NCI-H345 (cell line): ENCODE measurements at places on chromosomes 1 and 21.
A peak's percentile ranks its signal among the peaks of the same experiment; 100 is the strongest.

- DNase-seq = no peak
Observed at GRCh38 chr1:83709662-83710061, 289.3 kb downstream of the TTLL7 start.

- no peak for DNase-seq
Observed at GRCh38 chr1:89705901-89706699, 73.2 kb downstream of the LRRC8C start.

GRCh38 chr1:4397196-4397595 lies 257.2 kb upstream of the AJAP1 start:
- DNase-seq = peak; percentile 92

DNA sequence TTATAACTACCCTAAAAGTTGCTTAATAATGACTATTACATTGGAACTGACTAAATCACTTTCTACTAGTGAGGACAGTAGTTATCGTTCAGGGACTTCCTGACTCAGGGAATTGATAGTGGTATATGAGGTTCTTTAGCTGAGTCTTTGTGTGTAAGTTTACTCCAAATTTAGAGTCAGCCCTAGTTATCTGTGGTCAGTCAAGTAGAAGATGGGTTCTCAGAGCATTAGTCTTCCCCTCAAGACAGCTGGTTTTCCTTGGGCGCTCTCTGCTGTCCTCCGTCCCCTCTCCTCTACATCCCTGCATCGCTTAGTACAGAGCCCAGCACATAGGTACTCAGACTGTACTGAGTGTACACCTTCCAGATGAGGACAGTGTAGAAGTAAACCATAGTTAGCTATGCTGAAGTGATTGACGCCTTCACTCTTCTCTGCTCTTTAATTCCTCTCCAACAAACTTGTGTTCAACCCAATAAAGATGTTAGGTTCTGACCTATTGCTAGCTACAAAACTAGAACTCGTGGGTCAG lies 116.5 kb downstream of the C1orf21 start:
- no peak for DNase-seq

DNA sequence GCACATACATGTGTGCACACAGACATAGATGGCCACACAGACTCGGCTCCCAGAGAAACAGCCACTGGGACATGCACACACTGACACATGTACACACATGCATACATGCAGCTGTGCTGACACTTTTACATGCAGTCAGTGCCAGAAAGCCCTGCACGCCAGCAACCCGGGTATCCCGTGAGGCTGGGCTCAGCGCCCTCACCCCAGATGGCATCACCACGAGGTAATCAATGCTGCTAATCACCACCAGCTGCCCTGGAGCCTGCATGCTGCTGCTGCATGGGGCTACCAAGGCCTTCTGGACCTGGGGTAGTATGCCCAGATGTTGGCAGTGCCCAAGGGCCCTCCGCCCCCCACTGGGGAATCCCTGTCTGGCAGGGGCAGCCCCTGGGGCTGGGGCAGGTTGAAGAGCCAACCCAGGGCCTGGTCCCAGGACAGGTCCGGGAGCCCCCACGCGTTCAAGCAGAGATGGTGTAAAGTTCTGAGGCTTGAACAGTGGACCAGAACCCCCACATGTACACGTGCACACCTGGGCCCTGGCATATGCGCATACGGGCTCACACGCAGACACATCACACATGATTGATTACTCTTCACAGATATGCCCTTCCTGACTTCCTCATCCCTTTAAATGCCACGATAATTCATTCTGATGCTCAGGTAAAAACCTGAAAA lies 2.7 kb upstream of the COL16A1 start:
- no peak for DNase-seq

- DNase-seq = no peak
Observed at GRCh38 chr21:24197132-24197643, 1410.1 kb downstream of the MRPL39 start.

DNA sequence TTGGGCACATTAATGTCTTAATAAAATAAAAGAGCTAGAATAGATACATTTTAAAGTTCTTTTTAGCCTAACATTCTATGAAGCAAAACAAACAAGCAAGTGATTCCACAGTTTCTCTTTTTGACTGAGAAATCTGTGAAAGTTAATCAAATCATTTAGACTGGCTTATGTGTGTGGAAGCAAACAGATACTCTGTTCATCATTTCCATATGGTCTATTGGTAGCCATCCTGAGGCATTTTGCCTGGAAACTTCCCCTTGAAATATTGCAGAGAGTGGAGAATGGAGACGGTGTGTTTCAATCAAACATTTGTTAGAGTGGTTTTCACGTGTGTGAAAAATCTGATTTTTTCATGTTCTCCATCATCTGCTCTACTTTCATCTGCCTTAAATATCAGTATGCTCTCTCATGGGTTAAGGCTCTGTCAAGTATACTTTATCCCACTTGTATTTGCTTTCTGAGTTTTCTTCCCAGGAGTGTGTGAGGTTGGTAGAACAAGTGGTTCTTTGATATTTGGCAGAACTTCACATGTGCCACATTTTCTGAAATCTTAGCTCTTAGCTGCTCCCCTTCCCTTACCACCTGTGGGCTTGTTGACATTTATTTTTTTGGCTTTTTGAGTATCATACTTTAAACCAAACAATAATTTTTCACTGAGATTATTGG lies 139.1 kb upstream of the PTGFR start:
- no peak for DNase-seq

GRCh38 chr21:33305344-33305671 lies 19.5 kb upstream of the IFNAR1 start:
- no peak for DNase-seq

DNA sequence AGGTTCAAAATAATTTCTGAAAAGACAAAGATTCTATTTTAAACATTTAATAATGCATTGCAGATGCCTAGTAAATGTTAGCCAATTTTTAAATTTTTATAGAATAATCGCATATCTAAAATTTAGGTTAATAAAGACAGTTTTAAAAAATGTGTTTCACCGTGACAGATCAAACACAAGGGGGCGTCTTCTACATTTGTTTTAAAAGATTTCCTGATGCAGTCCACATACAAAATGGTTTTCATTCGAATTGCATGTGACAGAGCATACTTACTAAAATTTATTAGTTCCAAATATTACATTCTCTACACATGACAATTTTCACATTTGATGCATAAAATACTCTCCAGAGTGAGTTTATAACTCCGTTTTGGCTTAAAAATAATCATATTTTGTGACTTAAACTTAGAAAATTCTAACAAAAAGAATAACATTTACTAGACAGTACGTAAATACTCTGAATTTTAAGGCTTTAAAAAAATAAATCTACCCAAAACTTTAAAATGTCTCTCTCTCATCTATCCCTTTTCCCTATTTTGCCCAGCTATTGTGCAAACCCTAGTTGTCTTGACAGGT lies 75.5 kb downstream of the ADAMTS1 start:
- DNase-seq = no peak

DNA sequence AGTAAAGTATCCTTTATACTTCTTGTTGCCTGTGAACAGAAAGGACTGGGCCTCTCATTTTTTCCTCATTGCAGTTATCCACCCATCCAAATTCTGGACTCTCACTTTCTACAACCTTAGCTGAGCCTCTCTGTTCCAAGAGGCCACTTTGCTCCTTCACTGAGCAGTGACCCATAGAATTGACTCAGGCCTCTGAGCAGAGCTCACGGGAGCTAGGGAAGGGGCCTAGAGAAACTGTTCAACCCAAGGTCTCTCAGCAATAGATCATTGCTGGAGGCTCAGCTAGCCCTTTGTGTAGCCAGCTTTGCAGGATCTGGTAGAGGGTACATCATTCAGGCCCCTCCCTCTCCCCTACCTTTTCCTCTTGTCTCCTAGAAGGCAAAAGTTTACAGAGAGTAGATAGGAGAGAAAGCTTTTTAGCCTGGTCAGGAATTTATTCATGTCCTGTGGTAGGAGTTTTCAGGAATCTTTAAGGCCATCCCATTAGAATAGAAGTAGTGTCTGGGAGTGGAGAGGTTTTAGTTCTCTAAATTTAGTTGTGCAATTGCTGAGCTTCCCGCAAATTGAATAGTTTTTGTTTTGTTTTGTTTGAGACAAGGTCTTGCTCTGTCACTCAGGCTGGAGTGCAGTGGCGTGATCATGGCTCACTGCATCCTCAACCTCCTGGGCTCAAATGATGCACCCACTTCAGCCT lies 6.7 kb downstream of the INTS3 start:
- no peak for DNase-seq

DNA sequence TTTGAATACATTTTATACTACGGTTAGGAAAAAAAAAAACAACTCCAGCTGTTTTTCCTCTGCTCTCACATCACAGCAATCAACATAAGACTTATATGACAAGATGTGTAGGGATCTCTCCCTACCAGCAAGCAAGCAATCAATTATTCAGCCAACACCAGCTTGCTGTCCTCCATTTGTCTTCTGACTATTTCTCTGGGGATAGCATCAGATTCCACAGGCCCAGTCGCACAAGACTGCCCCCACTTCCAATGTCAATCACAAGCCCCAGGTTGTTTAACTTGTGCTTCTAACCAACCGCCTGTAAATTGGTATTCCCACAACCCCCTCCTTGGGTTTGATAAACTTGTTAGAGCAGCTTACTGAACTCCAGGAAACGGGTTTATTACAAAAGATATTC lies 873.1 kb upstream of the TMPRSS15 start:
- DNase-seq = no peak

- no peak for DNase-seq
Observed at GRCh38 chr1:234918961-234919761, 209.5 kb downstream of the TOMM20 start.

DNA sequence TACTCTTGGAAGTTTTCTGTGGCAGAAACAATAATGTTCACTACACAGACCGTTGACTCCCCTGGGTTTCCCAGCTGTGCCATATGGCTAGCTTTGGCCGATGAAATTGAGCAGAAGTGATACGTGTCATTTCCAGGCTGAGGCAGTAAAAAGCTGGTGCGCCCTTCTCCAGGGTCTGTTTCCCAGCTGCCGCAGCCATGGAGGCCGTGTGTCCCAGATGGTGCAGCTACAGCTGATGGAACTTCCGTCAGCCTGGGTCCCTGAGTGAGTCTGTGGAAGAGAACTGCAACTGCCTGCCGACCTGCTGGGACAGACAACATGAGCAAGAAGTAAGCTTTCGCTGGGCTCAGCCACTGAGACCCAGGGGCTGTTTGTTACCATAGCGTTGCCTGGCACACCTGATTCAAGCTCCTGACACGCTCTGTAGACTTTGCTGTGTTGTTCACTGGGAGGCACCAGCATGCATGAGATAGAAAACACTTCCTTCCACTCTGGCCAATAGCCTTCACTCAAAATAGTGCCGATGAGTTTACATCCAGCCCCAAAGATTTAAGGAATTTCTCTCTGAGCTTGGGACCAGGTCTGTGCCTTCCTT lies 116.3 kb upstream of the SLC25A33 start:
- DNase-seq = no peak

- no peak for DNase-seq
Observed at GRCh38 chr1:40050863-40051262, 10.3 kb downstream of the CAP1 start.

- no peak for DNase-seq
Observed at GRCh38 chr21:26112127-26112742, 58.3 kb downstream of the APP start.

DNA sequence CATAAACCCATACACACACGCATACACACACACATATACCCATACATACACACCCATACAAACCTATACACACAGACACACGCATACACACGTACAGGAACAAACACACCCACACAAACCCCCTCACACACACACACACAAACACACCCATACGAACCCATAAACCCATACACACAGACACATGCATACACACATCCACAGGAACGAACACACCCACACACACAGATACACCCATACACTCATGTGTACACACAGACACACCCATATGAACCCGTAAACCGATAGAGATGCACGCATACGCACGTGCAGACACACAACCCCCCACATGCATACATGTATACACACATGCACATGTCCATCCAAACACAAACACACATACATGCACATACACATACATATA lies 9.5 kb downstream of the WNT9A start:
- no peak for DNase-seq

- no peak for DNase-seq
Observed at GRCh38 chr1:52756020-52756419, 29.8 kb downstream of the ZYG11B start.

DNA sequence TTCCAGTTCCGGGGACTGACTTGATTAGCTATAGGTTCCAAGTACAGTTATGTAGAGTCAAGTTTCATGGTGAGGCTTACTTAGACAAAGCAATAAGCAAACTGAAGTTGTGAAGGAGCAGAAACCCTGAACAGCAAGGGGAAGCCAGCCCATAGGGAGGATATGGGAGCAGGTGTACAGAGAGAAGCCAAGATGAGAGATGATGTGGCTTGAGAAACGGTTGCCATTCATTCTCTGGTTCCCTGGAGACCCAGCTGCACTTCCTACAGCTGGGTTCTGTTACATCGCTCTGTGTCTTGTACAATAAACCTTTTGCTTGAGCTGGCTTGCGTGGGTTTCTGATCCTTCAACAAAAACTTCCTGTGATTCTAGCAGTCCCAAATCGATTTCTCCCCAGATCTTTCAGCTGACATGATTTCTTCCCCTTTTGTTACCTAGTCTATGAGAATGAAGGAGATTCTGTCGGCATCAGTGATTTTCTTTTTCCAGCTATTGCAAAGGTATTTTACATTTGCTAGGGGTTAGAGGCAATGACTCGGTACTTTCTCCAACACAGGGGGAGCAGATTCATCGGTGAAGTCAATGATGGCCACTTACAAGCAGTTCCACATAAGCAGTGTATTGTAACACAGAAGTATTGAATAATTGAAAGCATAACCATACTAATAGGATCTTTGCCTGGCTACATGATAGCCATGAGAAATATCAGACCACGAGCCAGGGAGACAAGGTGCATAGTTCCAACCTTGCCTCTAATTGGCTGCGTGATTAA lies 67.3 kb downstream of the URB2 start:
- DNase-seq = no peak

DNA sequence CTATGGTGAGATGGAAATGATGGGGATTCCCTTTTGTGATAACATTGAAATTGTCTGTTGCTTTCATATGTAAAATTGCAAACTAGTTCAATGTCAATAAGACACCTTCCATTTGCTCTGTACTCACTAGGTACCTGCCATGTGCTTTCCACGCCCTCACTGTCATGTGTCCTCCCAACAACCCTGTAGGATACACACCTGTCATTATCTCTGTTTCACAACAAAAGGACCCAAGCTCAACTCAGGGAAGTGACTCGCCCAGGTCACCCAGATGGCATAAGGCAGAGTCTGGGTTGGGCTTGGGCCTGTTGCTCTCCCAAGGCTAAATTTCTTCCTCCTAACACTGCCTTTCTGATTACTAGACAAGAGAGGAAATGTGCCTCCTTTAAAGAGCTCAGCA lies 45.3 kb upstream of the MCOLN3 start:
- DNase-seq = no peak

- peak; percentile 61 for DNase-seq
Observed at GRCh38 chr1:210143465-210144062, 89.0 kb upstream of the SERTAD4 start.

- DNase-seq = no peak
Observed at GRCh38 chr1:167054946-167055630, 35.1 kb downstream of the GPA33 start.
